AG09309 (cell line): ENCODE measurements at places on chromosomes 6 and 20.

DNA sequence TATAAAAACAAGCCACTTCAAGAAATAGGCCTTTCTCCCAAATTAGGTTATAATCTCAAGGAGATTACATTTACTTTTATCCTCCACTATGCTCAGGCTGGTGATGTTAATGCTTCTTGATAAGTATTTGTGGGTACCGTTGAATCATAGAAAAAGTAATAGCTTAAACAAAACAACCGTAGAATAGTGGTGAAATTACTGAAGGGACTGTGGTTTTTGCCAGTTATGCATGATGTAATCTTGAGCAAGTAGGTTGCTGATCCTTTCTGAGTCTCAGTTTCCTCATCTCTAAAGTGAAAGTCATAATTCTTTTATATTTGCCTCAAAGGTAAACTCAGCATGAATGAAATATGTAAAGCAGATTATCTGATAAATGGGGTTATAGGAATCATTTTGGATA, 187.3 kb upstream of the JAG1 start:
- DNase-seq: no peak

DNA sequence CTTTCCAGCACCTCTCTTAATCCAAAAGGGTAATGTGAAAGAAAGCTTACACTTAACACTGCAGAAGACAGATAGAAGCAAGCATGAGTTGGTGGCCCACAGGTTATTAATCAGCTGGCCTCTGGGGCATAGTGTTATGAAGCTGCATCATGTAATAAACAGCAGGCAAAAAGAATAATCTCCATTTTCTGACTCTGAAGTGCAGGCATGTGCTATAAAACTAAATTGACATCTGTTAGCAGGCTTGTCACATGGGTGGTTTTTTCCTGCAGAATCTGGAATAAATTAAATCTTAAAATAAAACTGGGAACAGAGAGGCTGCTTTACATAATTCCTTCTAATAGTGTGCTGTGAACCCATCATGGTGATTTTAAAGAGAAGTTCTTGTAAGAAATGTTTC, 73.3 kb downstream of the METTL24 start:
- no peak for DNase-seq

GRCh38 chr6:107807196-107807811, 16.8 kb downstream of the SCML4 start:
- DNase-seq: no peak

DNA sequence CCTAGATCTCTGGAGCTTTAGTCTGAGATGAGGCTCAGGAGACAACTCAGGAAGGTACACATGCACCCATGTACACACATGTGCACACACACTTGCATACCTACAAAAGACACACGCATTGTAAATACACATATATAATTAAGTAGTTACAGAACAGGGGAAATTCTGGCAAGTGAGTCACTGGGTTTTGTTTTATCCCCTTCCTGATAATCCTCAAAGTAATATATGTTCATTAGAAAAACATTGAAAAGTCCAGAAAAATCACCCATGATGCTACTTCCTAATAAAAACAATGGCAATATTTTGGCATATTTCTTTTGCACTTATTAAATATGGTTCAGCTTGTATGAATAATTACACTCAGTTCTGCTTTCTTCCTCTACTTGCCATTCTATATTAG, 115.3 kb upstream of the ECI2 start:
- DNase-seq: no peak

- DNase-seq: no peak
Measured at GRCh38 chr6:110233770-110234374, 53.6 kb downstream of the CDC40 start.

DNA sequence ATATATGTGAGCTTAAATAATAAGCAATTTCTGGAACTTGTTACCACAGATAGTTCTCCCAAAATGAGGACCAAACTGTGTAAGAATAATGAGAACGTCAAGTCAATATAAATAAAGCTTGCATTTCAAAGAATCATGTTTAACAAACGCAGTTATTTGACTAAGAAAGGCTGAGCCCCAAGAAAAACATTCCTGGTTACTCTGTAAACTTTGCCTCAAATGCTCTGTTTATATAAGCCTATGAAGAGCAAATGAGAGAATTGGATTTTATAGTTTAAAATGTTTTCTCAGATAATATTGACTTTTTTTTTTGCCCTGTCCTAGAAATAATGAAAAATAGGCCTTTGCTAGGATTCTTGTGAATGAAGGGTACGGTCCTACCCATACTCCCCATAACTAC, 81.3 kb downstream of the C6orf52 start:
- DNase-seq: no peak

DNA sequence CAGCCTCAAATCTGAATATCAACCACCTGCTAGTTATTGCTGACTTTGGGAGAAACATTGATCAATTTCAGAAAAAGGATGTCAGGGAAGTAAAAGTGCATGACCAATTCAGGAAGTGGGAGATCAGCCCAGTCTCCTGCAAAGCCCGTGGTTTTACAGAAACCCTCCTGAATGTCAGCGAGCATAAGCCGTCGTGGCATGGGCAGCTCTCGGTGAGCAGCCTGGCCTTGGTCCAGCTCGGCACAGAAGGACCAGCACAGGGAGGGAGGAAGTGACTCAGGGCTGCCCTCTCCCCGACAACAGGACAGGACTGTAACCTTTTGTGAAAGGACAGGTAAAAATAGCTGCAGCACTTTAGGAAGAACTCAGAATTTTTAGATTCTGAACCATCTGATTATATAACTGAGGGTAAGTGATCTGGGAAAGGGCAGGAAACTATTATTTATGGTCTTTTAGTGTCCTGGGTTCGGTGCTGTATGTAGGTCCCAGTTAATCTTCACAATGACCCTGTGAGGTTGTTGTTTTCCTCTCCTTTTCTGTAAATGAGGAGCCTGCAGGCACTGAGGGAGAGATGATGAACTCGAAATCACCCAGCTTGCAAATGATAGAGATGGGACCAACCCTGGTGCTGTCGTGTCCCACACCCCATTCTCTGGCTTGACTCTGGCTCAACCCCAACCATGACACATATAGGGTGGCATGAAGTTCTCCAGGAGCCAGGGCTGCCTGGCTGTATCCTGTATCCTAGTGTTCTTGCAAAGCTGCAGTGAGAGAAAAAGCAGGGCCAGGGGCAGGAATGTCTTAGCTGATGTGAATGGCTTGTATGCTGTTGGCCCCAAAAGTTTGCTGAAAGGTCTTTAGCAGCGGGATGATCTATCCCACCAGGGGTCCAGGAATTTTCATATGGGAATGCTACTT, 37.6 kb downstream of the NRN1 start:
- no peak for DNase-seq

DNA sequence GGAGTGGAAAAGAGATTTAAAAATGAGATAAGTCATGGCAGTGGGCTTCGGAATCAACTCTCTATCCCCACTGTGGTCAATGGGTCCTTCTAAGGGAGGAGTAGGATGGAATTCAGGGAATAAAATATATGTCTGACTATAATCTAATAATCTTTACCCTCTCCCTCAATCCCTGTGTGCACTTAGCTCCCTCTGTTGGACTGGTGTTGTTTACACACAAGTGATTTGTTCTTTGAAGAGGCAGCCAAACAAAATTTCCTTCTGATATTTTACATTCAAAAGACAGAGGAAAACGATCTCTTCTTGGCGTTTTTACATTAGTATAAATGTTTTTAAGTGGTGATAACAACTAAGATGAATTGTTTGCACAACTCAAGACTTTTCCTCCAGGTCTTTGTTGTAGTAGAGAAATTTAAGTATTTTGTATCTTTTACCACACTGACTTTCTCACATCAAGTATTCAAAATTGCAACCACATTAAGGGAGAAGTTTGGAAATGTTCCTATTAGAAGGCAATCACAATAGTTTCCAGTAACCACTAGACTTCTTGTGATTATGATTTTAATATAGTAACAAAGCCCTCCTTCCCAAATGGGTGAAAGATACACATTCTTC, 317.8 kb downstream of the CENPW start:
- no peak for DNase-seq

DNA sequence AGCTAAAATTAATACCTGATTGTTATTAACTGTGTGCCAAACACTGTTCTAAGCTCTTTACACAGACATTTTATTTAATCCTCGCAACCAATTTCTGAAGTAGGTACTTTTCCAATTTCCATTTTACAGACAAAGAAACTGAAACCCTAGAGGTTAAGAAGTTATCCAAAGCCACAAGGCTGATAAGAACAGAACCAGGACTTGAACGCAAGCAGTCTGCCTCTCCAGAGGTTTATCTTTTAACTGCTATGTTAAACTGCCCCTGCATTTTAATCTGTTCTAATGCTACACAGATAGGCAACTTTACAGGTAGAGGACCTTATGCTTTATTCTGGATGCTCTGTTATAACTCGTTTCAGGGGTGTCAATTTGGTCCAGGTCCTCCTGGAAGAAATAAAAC, 118.2 kb downstream of the SLC16A10 start:
- DNase-seq: no peak
